Activated naive CD4-positive, alpha-beta T cell (primary cell): ENCODE measurements at places on chromosomes 16 and 17.

- DNase-seq, result no peak
Observed at GRCh38 chr16:10141671-10142070, 40.6 kb downstream of the GRIN2A start.

DNA sequence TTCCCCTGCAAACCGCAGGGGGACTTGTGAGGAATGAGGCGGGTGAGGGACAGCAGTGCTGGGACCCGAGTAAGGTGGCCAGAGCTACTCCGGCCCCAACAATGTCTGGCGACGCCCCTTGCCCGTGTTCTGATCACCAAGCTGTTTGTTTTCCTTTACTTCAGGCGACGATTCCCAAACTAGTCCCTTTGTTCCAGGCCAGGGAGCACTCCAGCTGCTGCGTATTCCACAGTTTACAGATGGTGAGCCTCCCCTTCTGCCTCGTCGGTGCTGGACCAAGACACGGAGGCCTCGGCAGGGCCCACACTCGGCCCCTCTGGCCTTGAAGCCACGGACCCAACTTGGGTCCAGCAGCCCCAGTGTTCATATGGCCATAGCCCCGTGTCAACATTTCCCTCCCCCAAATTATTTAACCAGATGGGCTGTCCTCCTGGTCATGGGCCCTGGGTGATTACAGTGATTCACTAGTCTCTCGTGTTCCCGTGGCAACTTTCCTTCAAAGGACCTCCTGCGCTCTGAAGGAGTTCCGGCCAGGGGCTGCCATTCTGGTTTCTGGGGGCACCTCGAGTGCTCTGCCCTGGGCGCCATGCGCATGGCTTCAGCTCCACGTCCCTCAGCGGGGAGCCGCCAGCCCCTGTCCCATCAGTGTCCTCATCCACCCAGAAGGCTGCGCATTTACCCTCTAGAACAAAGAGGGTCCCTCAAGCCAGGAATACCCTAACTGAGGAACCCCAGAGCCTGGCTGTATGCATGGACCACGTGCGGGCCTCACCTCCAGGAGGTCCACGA lies 24.8 kb upstream of the MTSS2 start:
- DNase-seq, result no peak

DNA sequence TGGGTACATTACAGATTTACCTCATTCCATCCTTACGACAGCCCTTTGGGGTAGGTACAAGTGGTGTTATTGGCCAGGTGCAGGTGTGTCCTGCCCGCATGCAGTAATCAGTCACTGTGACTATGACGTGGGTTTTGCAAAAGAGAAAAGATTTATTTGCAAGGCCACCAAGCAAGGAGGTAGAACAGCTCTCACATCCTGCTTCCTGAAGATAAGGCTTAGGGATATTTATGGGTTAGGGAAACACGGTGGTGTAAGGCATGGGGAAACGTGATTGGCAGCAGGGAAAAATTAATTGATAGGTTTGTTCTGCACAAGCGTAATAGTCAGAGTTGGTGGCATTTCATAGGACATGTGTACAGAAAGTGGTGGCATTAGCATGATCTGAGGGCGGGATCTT lies 214.8 kb downstream of the PARN start:
- no peak for DNase-seq

- no peak for DNase-seq
Observed at GRCh38 chr17:33725675-33726271, 432.7 kb upstream of the ASIC2 start.

DNA sequence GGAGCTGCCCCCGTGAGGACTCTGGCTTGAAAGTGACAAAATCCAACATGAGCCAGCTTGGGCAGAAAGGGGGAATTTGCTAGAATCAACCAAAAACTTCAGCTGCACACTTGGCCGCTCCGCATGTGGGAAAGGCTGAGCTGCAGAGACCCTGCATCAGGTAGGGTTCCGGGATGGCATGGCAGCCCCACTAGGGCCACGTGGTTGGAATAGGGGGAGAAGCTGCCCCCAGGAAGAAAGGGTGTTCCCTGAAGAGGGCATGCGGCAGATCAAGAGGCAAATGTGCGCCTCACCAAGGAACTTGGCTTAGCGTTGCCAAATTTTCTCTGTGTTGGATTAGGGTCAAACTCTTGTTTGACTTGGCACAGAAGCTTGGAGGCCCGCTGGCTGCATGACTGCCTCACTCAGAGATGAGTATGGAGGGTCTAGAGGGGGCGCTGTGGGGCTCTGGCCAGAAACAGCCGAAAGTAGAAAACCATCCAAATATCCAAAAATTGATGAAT lies 29.2 kb upstream of the WFIKKN2 start:
- no peak for DNase-seq

DNA sequence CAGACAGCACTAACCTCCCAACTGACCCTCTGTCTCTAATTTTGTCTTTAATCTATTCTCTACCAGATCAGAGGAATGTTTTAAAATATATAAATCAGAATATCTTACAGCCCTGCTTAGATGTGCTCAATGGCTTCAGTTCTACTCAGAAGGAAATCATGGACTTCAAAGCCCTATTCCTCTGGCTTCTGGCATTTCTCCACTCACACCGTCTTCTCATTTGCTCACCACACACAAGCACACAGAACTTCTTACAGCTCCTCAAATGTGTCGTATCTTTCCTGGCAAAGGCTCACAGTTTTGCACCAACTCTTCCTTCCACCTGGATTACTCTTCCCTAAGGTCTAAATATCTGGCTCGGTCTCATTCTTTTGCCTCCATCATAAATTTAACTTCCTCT lies 71.6 kb upstream of the NUDT7 start:
- no peak for DNase-seq
